ENCODE measurements at places on chromosomes 16 and 17. TPM values are rescaled to one million over a fixed set of nuclear protein-coding genes. Genes with fewer than 3 reads are reported as not detected.

TBC1D3E gene
- not detected for total RNA-seq

TVP23A gene
- total RNA-seq, result not detected

DRC3 gene
- total RNA-seq, result 1.3 TPM

CNGB1 gene
- total RNA-seq, result 0.17 TPM

CDH15 gene
- total RNA-seq, result not detected

EFCAB3 gene
- not detected for total RNA-seq

ANKRD40CL gene
- total RNA-seq, result 75.8 TPM

DPEP3 gene
- total RNA-seq, result 0.28 TPM

KPNB1 gene
- total RNA-seq, result 176 TPM

HBZ gene
- total RNA-seq, result not detected

PRAC1 gene
- total RNA-seq, result 261 TPM

CDR2L gene
- total RNA-seq, result 3.1 TPM

- DNase-seq, result no peak
Measured at GRCh38 chr16:67449336-67449735, 18.4 kb downstream of the HSD11B2 start.

DNA sequence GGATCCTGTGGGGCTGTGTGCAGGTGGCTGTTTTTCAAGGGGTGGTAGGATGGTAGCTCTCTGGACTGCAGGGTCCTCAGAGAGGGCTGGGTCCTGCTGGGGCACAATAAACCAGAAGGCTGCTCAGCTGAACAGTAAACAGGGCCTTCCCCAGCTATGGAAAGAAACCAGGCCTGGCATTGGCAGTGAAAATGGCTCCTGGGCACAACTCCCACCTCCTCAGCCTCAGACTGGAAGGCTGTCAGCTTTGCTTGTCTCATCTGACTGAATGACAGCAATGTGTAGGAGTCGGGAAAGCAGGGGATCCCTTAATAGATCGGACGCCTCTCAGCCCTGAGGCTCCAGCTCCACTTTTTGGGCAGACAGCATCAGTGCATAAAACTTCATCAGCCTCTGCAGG is 59.8 kb upstream of the NLRP1 start:
- DNase-seq, result no peak

GRCh38 chr17:38636054-38636453 is 30.3 kb upstream of the SRCIN1 start:
- DNase-seq, result no peak

- no peak for DNase-seq
Measured at GRCh38 chr17:32610943-32611342, 124.2 kb downstream of the CDK5R1 start.

DNA sequence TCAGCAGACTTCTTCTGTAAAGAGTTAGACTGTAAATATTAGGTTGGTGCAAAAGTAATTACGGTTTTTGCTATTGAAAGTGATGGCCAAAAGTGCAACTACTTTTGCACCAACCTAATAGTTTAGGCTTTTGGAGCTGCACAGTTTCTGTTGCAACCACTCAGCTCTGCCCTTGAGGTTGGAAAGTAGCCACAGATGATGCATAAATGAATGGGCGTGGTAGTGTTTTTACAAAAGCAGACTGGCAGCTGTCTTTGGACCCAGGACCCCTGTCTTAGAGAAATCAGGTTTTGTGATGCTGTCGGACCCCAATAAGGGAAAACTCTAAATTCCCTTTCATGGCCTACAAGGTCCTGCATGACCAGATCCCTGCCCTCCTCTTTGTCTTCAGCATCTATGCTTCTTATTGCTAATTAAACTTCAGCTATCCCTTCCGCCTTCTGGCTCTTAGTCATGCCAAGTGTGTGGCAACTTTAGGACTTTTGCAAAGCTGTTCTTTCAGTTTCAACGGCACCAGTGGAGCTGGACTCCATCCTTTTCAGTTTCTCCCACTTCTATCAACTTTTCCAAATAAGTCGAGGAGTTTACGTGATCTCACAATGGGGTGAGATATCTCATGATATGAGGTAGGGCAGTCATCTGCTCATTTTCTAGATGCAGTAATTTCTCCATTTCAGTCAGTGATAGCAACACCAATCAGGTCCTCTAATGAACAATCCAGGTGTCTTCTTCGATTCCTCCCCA is 232.3 kb downstream of the XYLT1 start:
- DNase-seq, result no peak

DNA sequence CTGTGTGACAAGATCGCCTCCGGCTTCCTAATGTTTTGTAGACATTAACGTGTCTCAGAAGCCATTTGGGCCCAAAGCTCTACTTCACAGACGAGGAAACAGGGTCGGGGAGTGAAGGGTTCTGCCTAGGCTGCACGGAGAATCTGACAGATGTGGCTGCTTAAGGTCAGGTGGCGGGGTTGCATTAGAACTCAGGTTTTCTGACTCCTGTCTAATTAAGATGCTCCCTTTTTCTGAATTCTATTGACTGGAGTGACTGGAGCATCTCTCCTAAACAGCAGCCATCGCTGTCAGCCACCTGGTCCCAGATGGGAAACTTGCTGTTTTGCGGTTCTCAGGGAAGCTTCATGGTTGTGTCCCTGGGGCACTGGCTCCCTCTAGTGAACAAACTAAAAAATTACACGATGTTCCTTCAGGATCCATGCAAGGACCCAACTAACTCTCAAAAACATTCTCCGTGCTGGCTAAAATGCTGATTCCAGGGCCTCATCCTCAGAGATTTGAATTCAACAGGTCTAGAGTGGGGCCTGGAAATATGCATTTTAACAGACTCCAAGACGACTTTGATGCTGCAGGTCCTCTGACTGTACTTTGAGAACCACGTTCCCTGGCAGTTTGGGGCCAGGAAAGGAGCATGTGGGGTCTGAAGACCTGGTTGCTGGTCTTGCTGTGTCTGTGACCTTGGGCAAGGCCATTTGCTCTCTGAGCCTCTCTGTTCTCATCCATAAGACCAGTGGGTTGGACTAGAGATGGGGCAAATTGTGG is 117.4 kb downstream of the IRF8 start:
- no peak for DNase-seq

GRCh38 chr16:66928702-66929388 is 3.5 kb upstream of the RRAD start:
- no peak for DNase-seq

- DNase-seq, result no peak
Measured at GRCh38 chr16:79093554-79093967, 507.0 kb downstream of the MAF start.

GRCh38 chr17:76940738-76941350 is 72.6 kb downstream of the MGAT5B start:
- no peak for DNase-seq

- DNase-seq, result no peak
Measured at GRCh38 chr17:12390631-12391030, 275.1 kb upstream of the MYOCD start.

- DNase-seq, result no peak
Measured at GRCh38 chr16:84883301-84883700, 63.5 kb downstream of the CRISPLD2 start.

DNA sequence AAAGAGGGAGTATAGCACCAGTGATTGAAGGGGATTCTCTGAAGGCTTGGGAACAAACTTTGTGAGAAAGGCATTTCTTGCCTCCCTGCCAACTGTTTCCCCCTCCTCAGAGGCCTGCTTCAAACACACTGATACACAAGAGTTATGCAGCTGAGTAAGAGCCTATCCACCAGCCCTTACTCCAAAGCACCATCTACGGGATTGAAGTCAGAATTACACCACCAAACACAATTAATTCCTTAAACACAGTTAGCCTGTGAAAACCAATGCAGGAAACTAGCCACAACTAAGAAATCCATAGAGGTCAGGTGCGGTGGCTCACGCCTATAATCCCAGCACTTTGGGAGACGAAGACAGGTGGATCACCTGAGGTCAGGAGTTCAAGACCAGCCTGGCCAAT is 138.3 kb downstream of the SHCBP1 start:
- no peak for DNase-seq

All from left colon (tissue), 2 donors.